ENCODE measurements at places on chromosomes 11 and 22.
A peak's percentile ranks its signal among the peaks of the same experiment; 100 is the strongest.

DNA sequence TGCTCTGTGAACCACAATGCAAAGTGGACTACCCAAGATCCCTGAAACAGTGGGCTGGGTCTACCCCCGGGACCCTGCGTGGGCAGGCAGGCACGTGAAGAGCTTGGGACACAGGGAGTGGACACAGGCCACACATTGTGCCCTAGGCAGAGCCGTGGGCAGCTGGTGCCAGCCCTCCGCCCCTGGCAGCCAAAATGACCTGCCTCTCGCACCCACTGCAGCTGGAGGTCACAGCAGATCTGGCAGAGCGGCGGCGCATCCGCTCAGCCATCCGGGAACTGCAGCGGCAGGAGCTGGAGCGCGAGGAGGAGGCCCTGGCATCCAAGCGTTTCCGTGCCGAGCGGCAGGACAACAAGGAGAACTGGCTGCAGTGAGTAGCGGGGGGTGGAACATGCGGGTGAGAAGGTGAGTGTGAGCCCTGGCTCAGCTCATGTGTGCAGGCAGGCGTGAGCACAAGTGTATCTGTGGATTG is 6.7 kb downstream of the SMTN start:
- no peak for DNase-seq

DNA sequence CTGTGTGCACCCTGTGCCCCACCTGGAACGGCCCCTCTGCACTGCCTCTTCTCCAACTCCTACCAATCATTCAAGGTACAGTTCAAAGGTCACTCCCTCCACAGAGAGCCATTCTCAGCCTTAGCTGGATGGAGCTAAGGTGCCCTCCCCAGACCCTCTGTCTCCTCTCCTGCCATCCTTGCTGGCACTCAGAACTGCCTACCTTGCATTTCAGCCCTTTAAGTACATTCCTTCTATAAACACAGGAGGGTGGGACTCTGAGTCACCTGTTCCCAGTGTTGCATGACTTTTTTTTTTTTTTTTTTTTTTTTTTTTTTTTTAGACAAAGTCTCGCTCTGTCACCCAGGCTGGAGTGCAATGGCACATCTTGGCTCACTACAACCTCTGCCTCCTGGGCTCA is 8.6 kb downstream of the TTLL1 start:
- no peak for DNase-seq

DNA sequence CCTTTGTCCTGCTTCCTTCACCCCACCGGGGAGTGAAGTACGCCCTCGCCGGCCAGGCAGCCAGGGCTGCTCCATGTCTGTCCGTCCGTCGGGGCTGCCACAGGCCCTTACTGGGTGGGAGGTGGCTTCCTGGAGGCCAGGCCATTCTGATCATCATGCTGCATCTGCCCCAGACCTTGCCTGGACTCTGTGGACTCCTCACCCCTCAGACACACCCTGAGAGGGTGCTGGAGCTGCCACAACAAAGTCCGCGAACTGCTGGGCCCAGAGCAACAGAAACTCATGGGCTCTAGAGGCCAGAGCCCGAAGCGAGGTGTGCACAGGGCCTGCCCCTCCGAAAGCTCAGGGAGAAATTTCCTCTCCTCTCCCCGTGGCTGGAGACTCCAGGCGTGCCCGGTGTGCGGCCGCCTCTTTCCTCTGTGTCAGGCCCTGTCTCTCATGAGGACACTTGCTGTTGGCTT is 124.2 kb downstream of the KCNQ1OT1 start:
- no peak for DNase-seq

DNA sequence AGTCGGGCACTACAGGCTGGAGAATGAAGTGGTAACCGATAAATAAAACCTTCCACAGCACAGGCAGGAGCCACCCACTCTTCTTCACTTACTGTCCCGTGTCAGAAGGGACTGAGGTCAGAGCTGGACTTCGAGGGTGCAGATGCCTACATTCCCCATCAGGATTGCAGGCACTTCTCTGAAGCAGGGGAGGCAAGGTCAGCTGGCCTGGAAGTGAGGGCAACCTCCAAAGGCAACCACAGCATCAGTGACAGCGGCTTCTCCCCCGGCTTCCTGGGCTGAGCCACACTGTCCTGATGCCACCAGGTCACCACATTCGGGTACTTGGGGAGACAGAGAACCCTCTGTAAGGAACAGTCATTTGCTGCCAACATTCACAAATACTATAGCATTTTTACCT is 22.7 kb downstream of the TCIRG1 start:
- DNase-seq: no peak

GRCh38 chr22:49326558-49326957 is 501.1 kb downstream of the BRD1 start:
- DNase-seq: no peak

DNA sequence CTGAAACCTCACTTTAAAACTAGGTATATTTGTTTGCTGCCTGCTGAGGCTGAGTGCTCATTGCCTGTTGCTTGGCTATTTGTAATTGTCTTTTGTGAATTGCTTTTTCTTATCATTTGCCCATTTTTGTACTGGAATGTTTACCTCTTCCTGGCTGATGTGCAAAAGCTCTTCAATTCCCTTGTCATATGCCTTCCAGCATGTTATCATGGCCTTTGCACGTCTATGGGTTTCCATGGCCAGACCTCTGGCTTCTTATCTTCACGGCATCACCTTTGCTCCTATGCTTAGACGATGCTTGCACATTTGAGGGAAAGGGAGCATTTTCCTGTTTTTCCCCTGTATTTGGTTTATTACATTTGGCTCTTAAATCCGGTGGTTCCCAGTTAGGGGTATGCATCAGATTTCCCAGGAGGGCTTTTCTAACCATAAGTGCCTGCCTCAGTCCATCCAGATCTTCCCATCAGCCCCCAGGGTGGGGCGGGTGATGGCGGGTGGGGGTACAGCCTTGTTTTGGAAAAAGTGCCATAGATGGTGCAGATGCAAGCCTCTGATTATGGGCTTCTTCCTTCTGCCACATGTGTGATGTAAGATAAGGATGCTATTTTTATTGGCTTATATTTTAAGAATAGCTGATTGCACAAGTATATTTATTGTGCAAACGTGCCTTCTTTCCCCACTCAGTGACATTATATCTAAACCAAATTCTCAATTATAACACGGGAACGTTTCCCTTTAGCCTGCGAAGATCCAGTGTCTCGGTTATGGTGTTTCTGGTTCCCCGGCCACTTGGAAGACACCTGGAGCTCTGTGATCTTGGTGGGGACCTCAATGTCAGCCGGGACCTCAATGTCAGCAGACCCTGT is 70.6 kb upstream of the SEPTIN5 start:
- DNase-seq: no peak

DNA sequence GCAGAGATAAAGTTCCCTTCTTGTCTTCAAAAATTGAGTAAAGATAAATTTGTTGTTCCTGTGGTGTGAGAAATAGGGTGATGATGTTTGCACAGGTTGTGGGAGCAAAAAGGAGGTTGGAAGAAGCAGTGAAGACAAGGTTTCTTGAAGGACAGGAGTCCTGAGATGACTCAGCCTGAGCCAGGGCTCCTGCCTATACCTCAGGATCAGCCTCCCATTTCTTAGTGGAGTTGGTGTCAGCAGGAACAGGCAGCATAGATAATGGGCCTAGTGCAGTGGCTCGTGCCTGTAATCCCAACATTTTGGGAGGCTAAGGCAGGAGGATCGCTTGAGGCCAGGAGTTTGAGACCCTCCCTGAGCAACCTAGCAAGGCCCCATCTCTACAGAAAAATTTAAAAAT is 28.7 kb downstream of the EIF4G2 start:
- DNase-seq: no peak

GRCh38 chr11:121536126-121536525 is 83.4 kb upstream of the SORL1-AS1 start:
- DNase-seq: no peak

DNA sequence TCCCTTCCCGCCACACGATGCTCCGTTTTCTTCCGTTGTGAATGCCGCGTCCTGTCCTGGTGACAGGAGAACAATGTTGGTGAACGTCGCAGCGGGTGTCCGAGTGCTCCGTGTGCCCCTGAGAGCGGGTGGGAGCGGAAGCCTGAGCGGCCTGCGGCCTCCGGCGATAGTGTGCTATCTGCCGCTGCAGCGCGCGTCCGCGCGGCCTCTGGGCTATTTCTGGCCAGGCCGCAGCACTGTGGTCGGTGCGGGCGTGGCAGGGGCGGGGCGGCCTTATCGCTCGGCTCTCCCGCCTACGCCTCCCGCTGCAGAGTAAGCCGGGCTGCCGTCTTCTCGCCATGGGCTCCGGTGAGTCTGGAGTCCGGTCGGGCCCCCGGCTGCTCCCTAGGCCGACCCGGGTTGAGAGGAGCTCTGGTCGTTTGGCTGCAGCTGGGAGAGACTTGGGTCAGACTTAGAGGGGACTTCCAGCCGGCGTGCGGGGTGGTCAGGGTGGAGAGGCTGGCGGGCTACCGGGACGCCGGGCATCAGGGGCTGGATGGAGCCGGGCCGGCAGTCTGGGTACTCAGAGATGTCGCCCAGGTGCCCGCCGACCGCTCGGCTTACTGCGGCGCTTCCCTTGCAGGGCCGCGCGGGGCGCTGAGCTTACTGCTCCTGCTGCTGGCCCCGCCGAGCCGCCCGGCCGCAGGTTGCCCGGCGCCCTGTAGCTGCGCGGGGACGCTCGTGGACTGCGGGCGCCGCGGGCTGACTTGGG is at the start of gene GP1BB:
Gene GP1BB (plus strand): TSS at position 308 of the 751 bp plus-strand sequence. CDS start 31 bp downstream, at position 339.
- peak; percentile 63 for DNase-seq

Data from iPS-NIHi11 (cell line).